ENCODE measurements at places on chromosomes 13 and 19. TPM values are rescaled to one million over a fixed set of nuclear protein-coding genes. Genes with fewer than 3 reads are reported as not detected.

CEACAM6 gene
- 13.8 TPM for total RNA-seq

ACTMAP gene
- total RNA-seq: 19.6 TPM

ZNF77 gene
- total RNA-seq: 1.4 TPM

PLVAP gene
- not detected for total RNA-seq

SBSN gene
- total RNA-seq: 3.9 TPM

TNNI3 gene
- total RNA-seq: 8.1 TPM

LPAR2 gene
- total RNA-seq: 4.7 TPM

SMIM44 gene
- not detected for total RNA-seq

UBE2S gene
- total RNA-seq: 451 TPM

XAB2 gene
- 23.5 TPM for total RNA-seq

LILRA1 gene
- total RNA-seq: not detected

MLLT1 gene
- total RNA-seq: 23.3 TPM

ELAVL3 gene
- 0.07 TPM for total RNA-seq

ERICH4 gene
- not detected for total RNA-seq

GPR12 gene
- not detected for total RNA-seq

HIPK4 gene
- 0.34 TPM for total RNA-seq

CFAP97D2 gene
- not detected for total RNA-seq

BCL3 gene
- total RNA-seq: 46.3 TPM

LILRB5 gene
- 0.05 TPM for total RNA-seq

POU4F1 gene
- total RNA-seq: 0.78 TPM

NLRP9 gene
- not detected for total RNA-seq

HMGB1 gene
- 582 TPM for total RNA-seq

CLDND2 gene
- 3.3 TPM for total RNA-seq

IZUMO4 gene
- 0.81 TPM for total RNA-seq

CILP2 gene
- total RNA-seq: 0.22 TPM

LMTK3 gene
- 4.1 TPM for total RNA-seq

SYT3 gene
- 0.52 TPM for total RNA-seq
